ENCODE measurements at places on chromosomes 2 and 18. TPM values are rescaled to one million over a fixed set of nuclear protein-coding genes. Genes with fewer than 3 reads are reported as not detected.

The HRH4 gene
- not detected for total RNA-seq

The NUP35 gene
- 15.2 TPM for total RNA-seq

The ALLC gene
- not detected for total RNA-seq

The STK39 gene
- 9.0 TPM for total RNA-seq

The IL36A gene
- not detected for total RNA-seq

The SCG2 gene
- 0.48 TPM for total RNA-seq

DNA sequence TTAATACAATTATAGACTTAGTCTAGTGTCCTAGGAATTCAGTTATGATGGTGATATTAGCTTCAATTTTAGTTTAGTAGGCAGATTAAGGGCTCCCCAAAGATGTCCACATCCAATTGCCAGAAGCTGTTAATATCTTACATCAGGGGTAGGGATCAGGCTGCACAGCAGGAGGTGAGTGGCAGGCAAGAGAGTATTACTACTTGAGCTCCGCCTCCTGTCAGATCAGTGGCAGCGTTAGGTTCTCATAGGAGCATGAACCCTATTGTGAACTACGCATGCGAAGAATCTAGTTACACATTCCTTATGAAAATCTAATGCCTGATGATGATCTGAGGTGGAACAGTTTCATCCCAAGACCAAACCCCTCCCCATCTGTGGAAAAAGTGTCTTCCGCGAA is 54.9 kb downstream of the NYAP2 start:
- no peak for DNase-seq

GRCh38 chr18:10689236-10690034 is 163.6 kb downstream of the NAPG start:
- DNase-seq: no peak

DNA sequence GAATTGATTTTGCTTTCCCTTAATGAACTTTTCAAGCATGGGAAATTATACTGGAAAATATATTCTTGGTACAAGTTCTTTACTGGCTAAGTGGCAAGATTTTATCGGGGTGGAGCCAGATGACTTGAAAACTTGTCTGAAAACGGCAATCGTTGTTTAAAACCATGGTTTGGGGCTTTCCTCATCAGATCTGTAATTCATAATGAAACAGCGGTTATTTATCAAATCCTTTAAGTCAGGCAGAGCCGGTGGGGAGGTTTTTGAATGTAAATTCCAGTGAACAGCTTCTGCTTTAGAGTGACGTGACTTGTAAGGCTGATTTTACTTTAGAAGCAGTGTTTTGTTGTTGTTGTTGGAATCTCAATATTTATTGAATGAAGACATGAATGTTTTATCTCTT is 2.6 kb downstream of the SEC11C start:
- no peak for DNase-seq

GRCh38 chr2:232970051-232970450 is 43.0 kb downstream of the NGEF start:
- DNase-seq: no peak

DNA sequence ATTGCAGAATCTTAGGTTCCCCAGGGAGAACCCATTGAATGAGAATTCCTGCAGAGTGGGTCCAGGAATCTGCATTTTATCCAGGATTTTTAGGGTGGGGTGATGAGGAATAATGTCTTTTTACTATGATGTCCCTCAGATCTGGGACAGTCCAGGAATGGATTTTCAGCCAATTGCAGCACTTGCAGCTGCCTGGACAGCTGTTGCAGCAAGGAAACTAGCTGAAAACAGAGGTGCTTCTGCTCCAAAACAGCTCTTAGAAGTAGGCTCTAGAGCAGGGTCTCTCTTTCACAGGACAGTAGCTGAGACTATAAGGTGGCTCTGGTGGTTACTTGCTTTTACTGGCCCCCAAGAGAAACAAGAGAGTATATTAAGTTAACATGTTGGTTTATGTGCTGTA is 9.1 kb downstream of the GLI2 start:
- DNase-seq: no peak

- DNase-seq: no peak
These were observed 72.7 kb upstream of the FOSL2 start for GRCh38 chr2:28320009-28320365.

GRCh38 chr18:46856973-46857372 is 60.3 kb downstream of the PIAS2 start:
- no peak for DNase-seq

DNA sequence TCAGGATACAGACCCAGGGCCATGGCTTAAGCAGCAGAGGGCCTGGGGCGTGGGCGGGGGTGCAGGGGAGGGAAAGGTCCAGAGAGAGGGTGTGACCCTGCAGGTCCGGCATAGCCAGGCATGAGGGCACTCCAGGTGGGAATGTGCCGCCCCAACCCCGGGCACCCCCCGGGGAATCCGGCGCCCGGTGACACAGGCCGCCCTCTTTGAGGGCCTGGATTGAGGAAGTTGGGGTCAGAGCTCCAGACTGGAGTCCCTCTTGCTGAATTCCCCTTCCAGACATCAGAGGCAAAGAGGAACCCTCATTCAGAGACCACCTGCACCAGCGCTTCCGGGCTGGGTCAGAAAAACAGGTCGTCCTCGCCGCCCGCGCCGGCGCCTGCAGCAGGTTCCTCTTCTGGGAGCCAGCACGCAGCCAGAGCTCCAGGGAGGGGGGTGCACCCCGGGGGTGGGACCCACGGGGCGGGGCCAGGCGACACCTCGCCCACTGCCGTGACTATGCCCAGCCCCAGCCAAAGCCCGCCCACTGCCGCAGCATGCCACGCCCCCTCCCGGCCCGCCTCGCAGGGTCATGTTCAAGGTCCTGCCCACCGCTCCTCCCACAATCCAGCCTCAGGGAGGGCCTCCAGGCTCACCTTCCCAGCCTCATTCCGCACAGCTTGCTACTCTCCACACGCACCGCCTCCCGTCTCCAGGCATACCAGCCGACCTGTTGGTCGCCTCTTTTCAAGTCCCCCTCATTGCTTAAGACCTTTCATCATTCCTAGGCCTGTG is 98.3 kb upstream of the ID2 start:
- peak; percentile 94 for DNase-seq

DNA sequence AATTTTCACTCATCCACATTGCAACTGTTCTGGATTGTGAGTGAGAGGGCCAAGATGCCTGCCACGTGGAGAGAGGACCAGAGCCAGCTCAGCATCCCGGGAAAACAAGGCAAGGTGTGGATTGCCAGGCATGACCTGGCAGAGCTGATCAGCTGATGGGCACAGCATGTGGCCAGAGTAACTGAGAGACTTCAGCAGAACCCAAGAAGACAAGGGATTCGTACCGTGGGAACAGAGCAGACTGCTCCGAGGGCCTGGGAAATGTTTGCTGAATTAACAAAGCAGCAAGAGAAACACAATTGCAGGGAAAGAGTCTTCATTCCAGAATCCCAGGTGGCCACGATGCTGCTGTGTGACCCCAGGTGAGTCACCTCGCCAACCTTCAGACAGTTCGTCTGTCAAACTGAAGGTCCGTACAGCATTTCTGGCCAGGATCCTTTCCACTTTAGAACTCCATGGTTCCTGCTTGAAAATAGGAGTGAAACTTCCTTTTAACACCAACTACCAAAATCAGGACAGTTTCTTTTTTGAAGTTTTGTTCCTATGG is 26.3 kb upstream of the POMC start:
- DNase-seq: no peak

DNA sequence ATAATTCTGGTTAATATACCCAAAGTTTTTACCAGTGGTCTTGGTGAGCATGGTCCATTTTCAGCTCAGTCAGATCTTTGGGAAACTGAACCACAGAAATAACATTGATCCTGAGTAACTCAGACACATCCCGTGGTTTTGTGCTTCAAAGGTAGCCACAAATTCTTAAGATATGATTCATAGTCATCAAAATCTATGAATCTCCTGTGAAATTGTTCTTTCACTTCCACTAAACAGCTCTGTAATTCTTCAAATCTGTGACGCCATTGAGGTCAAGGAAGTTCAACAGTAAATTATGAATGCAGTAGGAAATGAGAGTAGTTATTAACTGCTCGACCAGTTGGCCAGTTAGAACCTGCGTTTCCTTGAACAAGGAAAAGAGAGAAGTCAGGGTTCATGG is 147.3 kb downstream of the IRS1 start:
- DNase-seq: no peak

DNA sequence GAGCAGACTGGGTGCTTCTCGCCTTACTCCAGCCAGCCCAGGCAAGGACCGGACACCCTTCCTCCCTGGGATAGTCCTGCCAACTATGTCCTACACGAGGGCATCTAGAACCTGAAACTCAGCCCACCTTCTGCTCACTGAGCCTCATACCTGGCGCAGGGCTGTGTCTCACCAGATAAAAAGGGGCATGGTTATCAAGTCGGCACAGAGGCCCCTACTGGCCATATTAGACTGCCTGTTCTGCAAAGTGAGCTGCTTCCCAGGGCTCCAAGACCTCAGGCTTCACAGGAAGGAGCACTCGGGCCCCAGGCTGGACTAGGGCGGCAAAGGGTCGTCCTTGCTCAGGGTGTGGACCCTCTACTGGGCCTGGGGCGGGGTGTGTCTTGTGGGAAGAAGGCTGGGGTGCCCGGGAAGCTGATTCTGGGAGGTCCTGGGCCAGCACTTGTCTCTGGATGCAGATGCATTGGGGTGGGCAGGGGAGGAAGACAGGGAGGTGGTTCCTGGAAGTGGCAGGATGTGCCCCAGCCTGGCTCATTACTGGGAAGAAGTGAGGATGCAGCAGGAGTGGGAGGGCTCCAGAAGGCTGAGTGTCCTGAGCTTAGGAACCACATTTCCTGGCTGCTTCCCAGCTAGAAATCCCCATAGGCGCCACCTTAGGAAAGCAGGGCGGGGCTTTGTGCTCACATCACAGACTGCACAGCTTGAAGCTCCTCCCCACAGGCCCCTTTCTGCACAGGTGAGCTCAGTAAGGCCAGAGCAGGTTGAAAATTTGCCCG is 19.6 kb downstream of the EHD3 start:
- DNase-seq: no peak

DNA sequence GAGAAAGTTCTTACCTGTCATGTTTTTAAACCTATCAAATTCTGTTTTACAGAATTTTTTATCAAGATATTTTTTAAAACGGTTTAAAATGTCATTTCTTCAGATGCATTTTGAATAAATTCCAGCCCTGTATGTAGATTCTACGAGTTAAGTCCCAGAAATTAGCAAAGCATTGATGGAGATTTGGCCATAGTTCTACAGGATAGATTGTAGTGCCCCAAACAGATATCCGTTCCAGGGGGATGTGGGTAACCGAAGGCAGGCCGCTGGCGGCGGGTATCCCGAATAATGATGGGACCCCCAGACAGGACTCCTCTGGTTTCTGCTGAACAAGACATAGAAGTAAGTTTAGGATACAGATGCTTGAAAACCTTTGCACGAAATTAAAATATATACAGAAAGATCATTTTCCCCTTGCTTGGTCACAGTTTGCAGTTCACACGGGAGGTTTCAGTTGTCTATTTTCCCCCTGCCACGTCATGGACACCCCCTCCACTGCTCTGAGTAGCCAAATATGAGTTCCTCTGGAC is 755 bp downstream of the NOL4 start:
- no peak for DNase-seq

GRCh38 chr2:176526995-176527901 is 258.0 kb downstream of the MTX2 start:
- no peak for DNase-seq

DNA sequence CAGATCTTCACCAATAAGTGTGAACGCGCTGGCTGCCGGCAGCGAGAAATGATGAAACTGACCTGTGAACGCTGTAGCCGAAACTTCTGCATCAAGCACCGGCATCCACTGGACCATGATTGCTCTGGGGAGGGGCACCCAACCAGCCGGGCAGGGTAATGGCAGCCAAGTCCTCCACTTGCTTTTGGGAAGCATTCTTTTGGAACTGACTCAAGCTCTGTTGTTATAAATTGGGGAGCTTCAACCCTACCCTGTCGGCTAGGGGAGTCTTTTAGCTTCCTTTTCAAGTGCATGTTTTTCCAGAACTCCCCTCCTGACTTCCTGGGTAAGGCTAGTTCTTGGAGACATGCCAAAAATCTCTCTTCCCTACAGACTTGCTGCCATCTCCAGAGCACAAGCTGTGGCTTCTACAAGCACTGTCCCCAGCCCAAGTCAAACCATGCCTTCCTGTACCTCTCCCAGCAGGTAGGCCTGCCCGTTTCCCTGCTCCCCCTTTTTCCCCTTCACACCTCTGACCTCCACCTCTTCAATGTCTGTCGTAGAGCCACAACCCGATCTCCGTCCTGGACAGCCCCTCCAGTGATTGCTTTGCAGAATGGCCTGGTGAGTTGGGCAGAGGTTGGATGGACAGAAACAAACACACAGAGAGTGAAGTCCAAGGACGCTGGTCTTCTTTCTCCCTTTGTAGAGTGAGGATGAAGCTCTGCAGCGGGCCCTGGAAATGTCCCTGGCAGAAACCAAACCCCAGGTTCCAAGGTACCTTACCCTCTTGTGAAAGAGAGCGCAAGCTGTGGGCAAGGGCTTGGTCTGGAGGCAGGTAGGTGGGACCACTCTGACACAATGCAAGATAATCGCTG is 1.5 kb downstream of the ZFAND2B start:
- peak; percentile 45 for DNase-seq

DNA sequence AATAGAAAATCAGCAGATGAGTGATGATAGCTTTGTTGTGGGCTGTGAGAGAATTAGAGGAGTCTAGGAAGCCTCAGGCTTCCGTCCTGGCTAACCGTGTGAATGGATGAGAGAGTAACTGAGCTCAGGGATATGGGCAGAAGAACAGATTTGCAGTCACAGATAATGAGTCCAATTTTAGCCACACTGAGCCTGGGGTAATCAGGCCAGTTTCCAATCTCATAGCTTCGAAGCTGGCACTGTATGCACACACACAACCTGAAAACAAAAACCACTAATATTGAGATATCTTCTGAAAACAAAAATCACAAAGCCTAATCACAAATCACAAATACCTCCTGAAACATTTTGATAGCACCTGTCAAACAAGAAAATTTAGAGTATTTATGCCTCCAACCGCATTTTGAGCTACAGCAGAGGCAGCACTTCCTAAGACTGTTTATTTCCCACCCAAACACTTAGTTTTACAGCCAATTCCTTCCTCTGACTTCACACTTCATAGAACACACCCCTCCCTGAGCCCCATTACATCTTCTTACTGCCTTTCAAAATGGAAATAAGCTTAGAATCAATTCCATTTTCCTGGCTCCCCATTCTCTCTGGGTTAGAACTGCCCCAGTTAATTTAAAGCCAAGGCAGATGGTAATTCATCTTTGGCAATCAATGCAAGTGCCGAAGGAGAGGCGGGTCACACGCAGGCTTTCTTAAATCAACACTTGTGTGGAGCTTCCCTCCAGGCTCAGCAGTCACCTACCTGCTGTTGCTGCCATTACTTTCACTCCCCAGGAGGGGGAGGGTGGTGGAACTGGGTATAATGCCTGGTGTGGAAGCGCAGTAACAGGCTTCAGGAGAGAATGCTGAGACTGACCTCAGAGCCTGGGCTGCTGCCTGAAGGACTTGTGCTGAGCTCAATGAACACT is 18.9 kb downstream of the TTR start:
- no peak for DNase-seq

GRCh38 chr2:176592216-176592615 is 323.0 kb downstream of the MTX2 start:
- DNase-seq: no peak

- no peak for DNase-seq
These were observed 4.7 kb downstream of the CYTIP start for GRCh38 chr2:157438863-157439823.

- DNase-seq: no peak
These were observed 2.5 kb downstream of the SLC66A3 start for GRCh38 chr2:11157731-11158130.

GRCh38 chr2:120221616-120222015 is 1.6 kb downstream of the TMEM185B start:
- DNase-seq: no peak

Measured in ovary (tissue), 10 donors.